ENCODE measurements at places on chromosomes 5 and 9.

DNA sequence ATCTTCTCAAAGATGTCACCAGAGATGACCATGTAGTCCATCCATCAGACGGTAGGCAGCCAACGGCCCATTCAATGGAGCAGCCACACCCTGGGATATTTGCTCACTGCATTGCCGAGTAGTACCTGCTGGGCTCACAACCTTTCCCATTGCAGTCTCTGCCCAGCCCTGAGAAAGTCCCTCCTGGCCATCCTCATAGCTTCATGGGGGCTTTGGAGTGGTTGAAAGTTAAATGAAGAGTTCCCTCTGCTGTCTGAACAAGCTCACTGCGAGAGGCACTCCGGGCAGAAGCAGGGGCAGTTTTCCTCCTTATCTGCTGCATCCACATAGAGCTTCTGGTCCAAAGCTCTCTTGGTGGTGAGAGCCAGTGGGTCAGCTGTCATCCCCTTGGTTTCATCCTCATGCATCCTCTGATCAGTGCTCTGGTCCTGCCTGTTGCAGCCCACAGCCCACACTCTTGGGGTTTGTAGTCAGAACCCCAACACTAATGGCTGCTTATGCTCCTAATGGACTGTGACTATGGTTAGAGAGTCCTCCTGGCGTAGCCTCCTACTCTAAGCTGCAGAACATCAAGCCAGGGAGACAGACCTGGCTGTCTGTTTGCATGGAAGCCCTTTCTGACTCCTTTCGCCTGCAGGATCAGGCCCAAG, 23.3 kb downstream of the TNFSF8 start:
- DNase-seq: no peak

GRCh38 chr5:10730043-10730351, 31.0 kb downstream of the DAP start:
- DNase-seq: no peak

DNA sequence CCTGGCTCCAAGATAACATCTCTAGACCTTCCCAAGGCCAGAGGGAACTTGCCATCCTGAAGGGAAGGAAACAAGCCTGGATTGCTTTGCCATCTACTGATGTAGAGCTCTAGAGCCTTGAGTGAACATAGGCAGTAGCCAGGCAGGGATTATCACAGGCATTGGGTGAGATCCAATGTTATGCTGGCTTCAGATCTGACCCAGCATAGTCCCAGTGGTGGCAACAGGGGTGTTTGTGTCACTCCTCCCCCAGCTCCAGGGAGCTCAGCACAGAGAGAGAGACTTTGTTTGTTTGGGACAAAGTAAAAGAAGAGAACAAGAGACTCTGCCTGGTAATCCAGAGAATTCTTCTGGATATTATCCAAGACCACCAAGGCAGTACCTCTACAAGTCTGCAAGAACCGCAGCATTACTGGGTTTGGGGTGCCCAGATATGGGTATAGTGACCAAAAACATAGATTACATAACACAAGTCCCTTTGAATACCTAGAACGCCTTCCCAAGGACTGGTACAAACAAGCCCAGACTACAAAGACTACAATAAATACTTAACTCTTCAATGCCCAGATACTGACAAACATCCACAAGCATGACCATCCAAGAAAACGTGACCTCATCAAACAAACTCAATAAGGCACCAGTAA, 137.6 kb upstream of the DAPK1 start:
- no peak for DNase-seq

GRCh38 chr5:172777881-172778814, 7.2 kb upstream of the DUSP1 start:
- no peak for DNase-seq

GRCh38 chr9:88387552-88388202, 567 bp upstream of the SPIN1 start:
- peak; percentile 72 for DNase-seq

Data from right lung (tissue), 10 donors.